NCI-H1092 (cell line): ENCODE measurements at places on chromosomes 16 and 17.
A peak's percentile ranks its signal among the peaks of the same experiment; 100 is the strongest.

GRCh38 chr17:38748149-38748891 is at the start of gene PCGF2:
Gene PCGF2 (minus strand): TSS chr17:38748336. CDS start chr17:38740402, 7,934 bp downstream.
- DNase-seq: peak; percentile 91

DNA sequence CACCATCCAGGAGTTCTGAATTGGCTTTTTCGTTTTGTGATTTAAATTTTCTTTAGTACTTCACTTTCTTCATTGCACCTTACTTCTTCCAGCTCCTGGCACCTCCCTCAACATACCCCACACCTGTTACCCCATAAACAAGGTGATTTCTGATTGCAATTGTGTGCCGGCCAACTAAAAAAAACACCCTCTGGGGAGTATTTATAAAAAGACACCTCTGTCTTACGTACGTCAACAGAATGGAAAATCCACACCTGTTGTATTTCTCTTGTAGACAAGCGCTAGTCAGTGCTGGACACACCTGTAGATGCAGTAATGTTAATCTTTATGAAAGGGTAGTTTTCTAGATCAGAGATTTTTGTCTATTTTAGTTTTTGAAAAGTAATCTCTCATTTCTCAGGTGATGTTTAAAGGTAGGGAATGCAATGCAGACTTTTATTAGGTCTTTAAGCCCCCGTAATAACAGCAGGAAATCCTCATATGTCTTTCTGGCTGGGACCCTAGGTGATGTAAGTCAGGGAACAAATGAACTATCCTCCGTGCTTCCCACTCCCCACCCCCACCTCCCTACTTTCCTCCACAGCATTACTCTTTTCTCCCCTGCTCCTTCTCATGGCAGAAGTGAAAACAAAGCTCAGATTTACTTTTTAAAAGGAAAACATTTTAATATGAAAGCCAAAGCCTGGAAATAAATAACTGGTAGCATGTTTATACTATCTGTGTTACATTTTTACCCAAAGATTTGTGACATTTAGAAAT is 4.2 kb downstream of the MSI2 start:
- DNase-seq: no peak

DNA sequence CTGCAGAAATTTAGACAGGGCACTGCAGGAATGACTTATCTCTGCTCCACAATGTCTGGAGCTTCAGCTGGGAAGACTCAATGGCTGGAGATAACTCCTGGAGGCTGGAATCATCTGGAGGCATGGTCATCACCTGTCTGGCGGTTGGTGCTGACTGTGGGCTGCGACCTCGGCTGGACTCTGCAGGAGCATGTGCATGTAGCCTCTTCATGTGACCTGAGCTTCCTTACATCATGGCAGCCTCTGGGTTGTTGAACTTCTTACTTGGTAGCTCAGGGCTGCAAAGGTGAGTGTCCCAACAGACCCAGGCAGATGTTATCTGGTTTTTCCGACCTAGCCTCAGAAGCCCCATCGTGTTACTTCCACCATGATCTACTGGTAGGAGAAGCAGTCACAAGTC is 188.2 kb upstream of the RPL38 start:
- DNase-seq: no peak

- no peak for DNase-seq
Observed at GRCh38 chr17:34581446-34582184, 2.2 kb downstream of the TMEM132E start.

DNA sequence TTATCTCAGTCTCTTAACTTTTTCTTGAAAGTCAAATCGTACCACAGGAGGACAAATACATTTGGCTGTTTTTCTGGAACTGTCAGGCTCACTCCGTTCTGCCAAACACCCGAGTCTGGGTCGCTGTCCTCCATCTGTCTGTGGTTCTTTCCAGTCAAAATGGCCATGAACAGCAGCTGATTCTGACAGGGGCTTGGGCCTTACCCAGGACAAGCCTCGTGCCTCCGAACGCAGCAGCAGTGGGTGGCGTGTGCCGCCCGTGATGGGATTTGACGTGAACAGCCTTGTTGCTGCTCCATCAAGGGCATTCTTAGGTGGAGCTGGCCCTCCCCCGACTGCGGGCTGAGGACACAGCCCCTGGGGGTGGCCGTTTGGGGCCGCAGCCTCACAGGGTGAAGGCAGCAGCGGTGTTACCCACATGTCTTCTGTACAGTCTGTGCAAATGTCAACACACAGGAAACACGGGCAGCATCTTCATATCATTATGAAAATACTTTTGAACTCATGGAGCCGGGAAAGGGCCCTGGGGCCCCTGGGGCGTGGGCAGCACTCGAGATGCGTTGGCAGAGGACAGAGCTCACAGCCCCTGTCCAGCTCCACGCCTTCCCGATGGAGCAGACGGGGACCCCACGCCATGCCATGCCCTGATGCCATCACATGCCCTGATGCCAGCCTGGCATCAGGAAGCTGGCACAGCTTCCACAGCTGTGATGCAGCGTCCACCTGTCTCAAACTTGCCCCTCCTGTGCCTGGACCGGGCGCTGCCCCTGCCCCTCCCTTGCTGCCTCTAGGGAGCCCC is 8.6 kb upstream of the ACSF3 start:
- no peak for DNase-seq

GRCh38 chr16:83772806-83773205 is 35.0 kb upstream of the HSBP1 start:
- no peak for DNase-seq

DNA sequence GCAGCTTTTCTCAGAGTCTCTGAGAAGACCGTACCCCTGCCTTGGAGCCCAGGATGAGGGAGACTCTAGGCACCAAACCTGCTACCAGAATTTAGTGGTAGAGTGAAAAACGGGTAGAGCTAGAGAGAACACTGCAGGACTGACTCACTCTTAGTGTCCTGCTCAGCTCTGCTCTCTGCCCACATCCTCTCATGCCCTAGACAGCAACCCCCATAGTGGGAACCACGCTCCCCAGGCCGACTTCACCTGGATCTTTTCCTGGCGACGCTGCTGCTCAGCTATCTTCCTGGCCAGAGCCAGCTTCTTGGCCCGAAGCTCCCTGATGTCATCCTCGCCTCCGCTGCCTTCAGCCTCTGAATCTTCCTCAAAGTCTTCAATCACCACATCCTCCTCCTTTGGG is 26.7 kb downstream of the HIC1 start:
- DNase-seq: no peak

DNA sequence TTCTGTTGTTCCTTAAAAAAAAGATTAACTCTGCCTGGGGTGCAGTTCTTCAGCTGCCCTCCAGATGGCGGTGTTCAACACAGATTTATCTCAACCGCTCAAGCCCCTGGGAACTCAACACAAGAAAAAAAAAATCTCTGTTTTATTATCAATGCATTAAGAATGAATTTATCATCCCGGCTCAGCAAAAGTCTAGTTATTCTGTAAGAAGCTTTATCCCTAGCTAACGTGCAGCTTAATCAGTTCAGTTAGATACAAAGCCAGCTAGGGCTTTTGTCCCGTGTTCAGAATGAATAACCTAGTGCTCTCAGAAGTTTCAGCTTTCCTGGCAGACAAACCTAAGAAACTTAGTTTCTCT is 475.9 kb upstream of the CCL2 start:
- no peak for DNase-seq

GRCh38 chr17:57588086-57588485 is 157.0 kb downstream of the CCDC182 start:
- no peak for DNase-seq

DNA sequence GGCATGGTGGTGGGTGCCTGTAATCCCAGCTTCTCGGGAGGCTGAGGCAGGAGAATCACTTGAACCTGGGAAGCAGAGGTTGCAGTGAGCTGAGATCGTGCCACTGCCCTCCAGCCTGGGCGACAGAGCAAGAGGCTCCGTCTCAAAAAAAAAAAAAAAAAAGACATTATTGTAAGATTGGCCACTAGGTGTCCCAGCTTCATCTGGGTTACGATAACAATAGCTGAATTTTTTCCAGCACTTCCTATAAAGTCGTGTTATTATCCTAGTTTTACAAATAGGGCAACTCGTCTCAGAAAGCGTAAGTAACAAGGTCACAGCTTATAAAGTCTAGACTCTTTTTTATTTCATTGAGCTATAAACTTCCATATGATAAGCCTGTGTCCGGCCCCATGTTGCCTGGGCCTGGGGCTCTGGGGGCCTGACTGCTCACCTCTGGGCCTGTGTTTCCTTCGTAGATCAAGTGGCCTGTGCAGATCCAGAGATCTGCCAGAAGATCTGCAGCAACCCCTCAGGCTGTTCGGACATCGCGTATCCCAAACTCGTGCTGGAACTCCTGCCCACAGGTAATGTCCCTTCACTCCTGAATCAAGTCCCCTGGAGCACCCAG is 60.5 kb downstream of the SLC5A11 start:
- no peak for DNase-seq

DNA sequence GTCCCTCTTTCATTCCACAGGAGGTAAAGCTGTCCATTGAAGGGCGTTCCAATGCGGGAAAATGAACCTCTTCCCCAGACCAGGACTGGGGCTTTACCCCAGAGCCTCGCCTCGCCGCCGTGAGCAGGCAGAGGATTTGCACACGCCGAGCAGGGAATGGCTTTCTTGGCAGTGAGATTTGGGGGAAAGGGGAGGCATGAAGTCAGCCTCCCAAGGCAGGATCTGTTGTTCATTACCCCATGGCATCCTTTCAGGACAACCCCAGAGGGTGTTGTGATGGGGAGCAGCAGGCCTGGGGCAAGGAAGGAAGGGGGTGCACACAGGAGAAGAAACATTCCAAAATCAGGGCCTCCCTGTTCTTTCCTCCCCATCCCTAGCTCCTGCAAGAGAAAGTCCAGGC is 6.0 kb downstream of the ATXN1L start:
- no peak for DNase-seq

GRCh38 chr17:1244606-1245012 is 25.6 kb upstream of the BHLHA9 start:
- no peak for DNase-seq

GRCh38 chr16:70685061-70685937 is 554 bp downstream of the MTSS2 start:
- no peak for DNase-seq

DNA sequence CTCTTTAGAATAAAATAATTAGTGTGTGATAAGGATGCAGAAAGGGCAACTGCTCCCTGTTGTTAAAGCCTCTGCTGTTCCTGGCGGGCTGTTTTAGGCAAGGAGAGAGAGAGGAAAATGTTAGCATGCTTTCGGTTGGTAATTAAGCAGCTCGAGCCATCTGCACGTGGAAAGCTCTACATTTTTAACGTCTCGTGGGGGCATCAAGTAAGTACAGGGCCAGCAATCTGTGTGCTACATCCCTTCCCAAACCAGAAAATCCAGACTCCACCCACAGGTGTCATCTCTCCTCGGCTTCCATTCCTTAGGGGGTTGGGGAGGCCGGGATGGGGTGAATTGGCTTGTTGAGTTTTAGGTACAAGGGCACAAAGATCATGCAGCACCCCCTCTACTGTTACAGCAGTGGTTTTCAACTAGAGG is 62.4 kb upstream of the MARCHF10 start:
- DNase-seq: peak; percentile 14

DNA sequence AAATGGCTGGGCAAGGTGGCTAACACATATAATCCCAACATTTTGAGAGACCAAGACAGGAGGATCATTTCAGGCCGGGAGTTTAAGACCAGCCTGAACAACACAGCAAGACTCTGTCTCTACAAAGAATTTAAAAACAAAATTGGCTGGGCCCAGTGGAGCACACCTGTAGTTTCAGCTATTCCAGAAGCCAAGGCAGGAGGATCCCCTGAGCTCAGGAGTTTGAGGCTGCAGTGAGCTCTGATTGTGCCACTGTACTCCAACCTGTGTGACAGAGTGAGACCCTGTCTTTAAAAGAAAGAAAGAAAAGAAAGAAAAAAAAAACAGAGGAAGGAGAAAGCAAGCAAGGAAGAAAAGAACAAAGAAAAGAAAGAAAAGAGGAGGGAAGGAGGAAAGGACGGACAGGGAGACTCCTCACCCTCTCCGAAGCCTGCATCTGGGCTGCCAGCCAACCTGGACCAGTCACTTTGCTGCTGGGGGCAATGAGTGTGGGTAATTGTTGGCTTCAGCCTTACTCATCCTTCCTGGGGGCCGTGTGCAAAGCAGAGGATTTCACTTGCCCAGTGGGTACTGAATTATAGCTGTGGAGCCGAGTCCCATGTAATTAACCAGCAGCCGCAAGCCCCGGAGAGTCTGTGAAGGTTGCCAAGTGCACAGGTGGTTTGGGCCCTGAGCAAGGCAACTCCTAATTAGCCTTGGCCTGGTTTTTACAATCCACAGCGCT is 6.7 kb upstream of the MT4 start:
- DNase-seq: peak; percentile 76

DNA sequence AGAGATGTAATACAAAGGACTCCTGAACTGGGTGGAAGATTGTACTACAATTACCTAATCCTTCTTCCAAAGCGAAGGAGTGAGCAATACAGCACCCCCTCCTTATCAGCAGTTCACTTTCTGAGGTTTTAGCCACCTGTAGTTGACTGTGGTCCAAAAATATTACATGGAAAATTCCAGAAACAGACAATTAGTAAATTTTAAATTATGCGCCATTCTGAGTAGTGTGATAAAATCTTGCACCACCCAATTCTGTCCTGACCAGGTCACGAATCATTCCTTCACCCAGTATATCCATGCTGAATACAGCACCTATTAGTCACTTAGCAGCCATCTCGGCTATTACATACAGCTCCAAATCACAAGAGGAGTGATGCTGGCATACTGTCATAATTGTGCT is 23.2 kb downstream of the VPS53 start:
- no peak for DNase-seq
